ENCODE measurements at places on chromosomes 5 and 9.

- no peak for DNase-seq
Measured at GRCh38 chr5:82698026-82698425, 379.2 kb downstream of the TMEM167A start.

DNA sequence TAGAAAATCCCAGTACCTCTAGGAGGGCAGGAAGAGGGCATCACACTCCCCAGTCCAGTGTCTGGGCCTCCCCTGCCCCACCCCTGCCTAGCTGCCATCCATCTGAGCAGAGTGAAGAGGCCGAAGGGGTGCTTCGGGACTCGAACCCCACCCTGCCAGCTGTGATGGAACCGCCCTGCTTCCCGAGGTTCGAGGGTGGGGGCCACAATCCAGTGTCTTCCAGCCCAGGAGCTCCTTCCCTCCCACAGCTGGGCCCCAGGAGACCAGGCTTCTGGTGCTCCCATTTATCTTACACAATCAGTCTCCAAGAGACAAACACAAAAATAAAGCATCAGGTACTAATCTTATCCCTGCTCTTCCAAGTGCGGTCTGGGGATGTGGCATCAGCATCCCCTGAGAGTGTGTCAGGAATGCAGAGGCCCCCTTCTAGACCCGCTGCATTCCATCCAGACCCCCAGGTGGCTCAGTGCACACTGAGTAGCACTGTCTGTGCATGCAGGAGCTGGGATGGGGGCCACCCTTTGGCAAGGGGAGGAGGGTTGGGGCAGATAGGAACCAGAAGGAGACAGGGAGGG, 122.8 kb upstream of the TBC1D2 start:
- no peak for DNase-seq

- no peak for DNase-seq
Measured at GRCh38 chr5:142944140-142944539, 174.0 kb downstream of the ARHGAP26 start.

GRCh38 chr9:131271506-131271931, 4.8 kb downstream of the FAM78A start:
- no peak for DNase-seq

DNA sequence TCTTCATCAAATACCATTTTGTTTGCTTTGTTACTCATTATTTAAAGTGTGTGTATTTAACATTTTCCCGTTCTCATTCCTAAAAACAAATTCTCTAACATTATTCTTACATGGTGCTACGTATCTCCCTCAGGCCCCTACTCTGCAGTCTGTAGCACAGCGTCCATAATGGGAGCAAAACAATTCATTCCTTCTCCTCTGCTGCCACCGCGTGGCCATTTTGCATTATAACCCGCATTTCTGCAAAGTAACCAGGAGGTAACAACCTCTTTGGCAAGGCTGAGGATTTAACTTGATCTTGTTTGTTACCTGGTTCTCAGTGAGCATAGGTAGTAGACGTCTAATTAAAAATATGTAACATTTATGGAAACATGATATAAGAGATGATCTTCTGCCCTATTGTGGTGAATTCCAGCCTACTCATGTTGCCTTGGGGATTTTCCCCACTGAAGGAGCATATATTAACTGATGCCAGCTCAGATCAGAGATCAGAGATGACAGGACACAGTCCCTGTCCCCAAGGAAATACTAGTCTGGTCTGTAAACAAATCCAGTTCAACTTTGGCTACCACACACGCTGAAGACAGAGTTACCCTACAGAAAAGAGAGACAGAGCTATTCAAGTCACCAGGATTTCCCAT, 10.5 kb downstream of the OR1K1 start:
- peak; percentile 71 for DNase-seq

- no peak for DNase-seq
Measured at GRCh38 chr9:34994900-34995669, 5.5 kb downstream of the DNAJB5 start.

GRCh38 chr9:93592643-93593021, 16.2 kb downstream of the PHF2 start:
- no peak for DNase-seq

- peak; percentile 43 for DNase-seq
Measured at GRCh38 chr5:5139777-5140478, at the start of gene ADAMTS16. ADAMTS16 (plus strand) TSS chr5:5140330; CDS start chr5:5140468, 138 bp downstream.

- DNase-seq, result no peak
Measured at GRCh38 chr5:31936683-31937082, 237.4 kb downstream of the GOLPH3 start.

DNA sequence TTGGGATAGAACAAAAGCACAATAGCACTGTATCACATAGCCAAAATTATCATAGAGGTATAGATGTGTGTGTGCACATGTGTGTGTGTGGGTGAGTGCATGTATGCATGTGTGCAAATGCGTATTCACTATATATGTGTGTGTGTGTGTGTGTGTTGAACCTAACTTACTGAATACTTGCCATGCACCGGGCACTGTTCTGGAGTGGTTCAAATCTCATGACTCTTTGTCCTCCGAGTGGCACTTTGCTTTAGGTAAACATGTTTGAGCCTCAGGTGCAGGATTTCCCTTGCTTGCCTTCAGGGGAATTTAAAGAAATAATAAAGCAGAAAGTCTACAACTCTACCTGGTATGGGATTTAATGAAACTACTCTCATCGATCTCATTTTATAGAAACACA, 183.5 kb upstream of the GDNF start:
- no peak for DNase-seq

DNA sequence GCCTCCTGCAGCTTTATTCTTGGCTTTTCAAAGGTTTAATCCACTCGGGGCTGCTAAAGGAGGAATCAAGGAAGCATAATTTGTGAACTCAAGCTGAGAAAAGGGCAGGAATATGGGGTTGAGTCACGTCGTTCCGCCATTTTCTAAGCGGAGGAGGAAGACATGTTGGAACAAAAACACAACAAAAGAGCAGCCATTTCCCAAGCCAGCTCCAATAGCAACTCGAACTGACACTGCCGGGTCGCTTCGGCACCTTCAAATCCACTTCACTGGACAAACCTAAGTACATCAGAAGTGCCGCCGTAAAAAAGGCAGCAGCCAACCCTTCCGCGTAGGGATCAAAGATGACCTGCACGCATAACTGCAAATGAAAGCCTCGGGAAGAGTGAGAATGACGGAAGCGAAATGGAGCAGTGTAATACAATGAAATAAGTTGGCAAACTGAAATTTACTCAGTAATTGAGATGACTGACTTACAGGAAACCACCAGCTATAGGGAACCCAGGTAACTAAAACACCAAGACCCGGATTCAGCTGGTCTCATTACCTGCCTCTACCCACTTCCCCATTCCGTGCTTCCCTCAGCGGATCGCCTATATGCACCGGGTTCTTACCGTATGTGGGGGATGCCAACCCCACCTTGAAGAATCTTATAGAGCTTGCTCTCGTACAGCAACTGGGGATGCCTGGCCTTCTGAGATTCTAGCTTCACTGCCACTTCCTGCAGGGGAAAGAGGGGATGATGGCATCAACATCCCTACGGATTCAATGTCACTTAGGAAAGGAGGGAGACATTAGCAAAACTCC, 1.6 kb downstream of the CSNK1A1 start:
- DNase-seq, result peak; percentile 18

- DNase-seq, result no peak
Measured at GRCh38 chr9:81906671-81907070, 21.6 kb upstream of the SPATA31D4 start.

DNA sequence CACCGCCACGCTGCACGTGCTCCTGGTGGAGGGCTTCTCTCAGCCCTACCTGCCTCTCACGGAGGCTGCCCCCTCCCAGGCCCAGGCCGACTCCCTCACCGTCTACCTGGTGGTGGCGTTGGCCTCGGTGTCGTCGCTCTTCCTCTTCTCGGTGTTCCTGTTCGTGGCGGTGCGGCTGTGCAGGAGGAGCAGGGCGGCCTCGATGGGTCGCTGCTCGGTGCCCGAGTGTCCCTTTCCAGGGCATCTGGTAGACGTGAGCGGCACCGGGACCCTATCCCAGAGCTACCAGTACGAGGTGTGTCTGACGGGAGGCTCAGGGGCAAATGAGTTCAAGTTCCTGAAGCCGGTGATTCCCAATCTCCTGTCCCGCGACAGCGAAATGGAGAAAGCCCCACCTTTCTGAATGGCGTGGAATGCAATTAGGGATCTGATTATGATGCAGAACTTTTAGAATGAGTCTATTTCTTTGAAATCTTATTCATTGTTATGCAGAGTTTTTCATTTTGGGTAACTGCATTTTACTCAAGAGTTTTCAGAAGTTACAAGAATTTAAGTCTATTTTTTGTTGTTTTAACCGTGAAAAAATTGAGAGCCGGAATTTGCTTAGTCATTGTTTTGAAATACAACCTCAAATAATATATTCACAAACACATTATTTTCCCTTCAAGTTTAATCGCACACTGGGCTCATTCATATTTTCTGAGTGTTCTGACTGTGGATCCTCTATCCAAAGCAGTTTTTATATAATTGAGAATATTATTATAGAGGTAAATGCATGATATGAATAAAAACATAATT, 8.5 kb upstream of the PCDHB15 start:
- DNase-seq, result no peak

DNA sequence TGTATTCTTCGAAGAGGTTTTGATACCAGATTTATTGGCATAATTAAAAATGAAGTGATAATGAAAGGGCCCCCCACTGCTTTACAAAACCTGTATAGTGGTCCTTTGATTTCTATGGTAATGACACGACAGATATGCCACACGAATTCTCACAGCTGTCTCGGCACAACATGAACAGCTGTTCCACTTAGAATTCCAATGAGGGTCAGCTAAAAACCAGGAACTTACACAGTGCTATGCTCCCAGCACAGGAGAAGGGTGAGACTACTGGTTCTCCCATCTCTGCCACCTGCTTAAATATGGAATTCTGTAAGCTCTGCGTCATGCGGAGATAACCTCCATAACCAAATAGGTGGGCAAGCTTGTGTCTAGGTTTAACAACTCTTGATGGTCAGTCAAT, 183.0 kb upstream of the EFNA5 start:
- DNase-seq, result no peak

- no peak for DNase-seq
Measured at GRCh38 chr5:148735301-148735835, 81.0 kb upstream of the HTR4 start.

DNA sequence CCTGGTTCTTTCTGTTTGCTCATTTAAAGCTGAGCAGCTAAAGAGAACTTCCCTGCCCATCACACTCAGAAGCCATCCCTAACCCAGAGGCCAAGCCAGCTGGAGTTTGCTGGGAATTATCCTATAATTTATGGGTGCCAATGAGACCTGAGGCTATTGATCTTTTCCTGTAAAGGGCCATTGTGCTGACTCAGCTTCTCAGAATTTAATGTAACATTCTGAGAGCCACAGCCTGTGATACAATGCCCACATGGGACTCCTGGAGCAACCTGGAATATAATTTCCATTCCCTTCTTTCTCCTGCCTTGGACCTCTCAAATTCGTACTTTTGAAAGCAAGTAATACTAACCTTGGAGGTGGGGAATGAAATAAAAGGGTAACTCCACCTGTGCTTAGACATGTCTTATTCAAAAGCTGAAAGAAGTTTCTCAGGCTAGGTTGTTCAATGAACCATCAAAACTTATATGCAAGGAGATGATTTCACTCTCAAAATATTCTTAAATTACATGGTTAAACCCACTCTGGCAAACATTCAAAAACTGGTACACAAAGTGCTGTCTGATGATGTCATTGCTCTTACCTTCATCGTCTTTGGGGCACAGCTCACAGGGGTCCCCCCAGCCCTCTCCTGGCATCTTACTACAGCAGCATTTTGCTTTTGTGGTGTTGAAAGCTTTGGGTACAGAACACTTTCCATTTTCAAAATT, 206.7 kb downstream of the SLC12A2 start:
- DNase-seq, result no peak

- DNase-seq, result no peak
Measured at GRCh38 chr5:120985526-120985925, 521.4 kb downstream of the PRR16 start.

DNA sequence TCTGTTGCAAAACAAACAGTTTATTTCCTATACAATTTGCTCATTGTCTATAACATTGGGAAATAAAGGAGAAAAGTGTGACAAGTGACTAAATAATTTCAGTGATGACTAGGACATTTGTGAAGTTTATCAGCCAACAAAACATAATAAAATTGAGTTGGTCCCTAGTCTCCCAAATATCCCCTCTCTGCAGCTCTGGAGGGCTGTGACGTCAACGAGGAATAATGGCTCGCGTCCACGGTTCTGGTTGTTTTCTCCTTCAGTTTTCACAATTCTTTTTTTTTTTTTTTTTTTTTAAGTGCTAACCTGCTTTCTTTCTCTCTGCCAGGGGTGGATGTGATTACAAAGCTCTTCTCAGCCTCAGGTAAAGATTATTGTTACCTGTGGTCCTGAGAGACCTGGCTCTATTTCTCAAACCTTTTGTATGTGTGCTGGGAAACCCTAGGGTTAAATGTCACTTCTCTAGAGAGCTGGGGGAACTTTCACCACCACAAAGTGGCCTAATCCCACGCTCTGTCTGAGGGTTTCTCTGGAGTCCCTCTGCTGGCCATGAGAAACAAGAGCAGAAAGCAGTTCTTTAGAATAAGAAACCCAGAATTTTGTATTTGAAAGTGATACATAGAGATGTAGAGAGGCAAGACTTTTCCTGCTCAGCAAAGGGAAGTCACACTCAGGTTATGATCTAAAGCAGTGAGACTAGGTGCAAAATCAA, 36.2 kb upstream of the ANKRD55 start:
- peak; percentile 35 for DNase-seq

DNA sequence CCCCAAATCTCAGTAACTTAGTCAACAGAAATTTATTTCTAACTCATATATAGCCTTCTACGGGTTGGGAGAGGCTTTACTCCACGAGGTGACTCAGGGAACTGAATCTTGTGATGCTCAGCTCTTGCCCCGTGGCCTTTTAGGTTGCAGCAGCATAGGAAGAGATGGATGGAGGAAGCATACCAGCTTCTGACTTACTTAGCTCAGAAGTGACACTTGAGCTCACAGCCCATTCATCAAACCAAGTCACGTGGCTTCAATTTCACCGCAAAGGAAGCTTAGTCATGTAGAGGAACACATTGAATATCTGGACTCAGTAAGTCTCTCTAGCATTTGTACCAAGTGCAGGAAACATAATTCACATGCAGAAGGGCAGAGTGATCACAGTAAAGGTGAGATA, 124.1 kb upstream of the KCNN2 start:
- DNase-seq, result no peak

- no peak for DNase-seq
Measured at GRCh38 chr5:86979811-86980411, 287.8 kb upstream of the RASA1 start.

DNA sequence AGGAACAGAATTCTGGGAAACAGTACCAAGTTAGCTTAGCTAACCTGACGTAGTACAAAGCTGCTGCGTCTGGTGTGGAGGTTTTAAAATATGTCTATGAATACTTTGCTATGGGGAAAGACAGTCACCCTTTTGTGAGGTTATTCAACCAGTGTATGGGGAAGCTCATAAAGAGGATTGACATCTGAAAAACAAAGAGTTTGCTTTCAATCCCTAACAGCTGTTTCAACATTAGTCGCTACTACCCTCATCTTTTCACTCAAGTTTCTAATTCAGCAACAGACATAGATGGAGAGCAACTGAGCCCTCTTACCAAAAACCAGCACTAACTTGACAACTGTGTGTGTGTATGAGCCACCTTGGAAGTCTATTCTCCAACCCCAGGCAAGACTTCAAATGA, 7.8 kb upstream of the MSANTD3 start:
- DNase-seq, result no peak
